ENCODE measurements at places on chromosomes 6 and 20.

GRCh38 chr6:63816982-63817436 is 181.4 kb downstream of the PHF3 start:
- DNase-seq = no peak

DNA sequence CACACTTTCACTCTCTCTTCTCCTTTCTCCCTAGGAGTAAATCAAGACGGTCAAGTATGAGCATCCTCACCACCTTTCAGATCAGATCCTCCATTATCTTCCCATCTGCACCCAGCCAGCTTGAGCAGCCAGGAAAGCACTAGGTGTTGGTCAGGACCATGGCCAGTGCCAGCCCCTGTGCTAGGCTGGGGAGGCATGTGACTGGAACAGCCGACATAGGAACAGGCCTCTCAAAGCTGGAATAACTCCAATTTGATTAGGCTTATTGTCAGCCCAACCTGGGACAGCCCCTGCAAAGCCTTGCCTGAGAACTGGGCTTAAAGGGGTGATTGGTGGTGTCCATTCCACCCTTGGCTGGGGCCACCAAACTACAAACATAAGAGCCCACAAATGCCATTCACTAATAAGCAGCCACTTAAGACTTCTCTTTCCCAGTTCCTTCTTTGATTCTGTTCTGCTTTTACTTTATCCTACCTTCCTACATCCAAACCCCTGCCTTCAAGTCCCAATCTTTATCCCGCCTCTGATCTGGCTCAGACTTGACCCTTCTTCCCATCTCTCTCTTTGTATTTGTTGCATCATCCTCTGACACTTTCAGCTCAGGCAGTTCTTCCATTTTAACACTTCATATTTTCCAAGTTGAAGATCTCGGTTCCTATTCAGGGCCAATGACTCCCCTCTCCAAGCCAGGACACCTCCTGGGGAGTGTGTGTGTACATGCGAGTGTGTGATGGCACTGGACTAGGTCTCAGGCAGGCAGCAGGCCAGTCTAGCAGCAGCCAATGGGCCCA is 4.5 kb upstream of the TREM2 start:
- DNase-seq = no peak

DNA sequence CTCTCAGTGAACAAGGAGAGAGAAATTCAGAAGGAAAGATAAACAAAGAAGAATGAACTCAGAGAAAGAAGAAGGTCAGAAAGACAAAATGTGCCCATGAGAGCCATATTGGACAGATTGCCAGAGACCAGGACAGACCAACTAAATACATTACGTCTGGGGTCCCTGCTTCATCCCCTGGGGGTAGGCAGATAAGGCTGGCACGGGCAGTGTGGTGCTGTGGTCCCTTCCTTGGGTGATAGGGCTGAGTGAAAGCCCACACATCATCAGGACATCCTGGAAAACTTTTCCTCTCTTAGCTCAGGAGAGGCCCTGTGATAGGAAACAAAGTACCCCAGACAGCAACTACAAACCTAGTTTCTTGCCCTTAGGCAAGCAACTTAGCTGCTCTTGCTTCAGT is 13.2 kb upstream of the ARMC12 start:
- no peak for DNase-seq

DNA sequence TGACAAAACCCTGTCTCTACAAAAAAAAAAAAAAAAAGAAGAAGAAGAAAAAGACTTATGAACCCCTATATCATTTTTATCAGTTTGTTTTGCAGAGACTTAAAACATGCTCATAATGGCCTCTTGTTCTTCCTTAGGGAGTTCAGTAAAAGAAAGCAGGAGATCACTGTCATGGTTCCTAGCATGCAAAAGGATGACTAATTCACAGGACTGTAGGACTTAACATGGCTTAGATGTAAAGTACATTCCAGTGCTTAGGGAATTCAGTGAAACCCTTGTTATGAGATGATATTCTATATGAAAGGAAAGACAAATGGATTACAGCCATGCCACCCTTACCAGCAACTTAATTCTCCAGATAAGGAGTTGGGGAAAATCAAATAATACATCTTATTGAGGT is 29.5 kb downstream of the EEF1A1 start:
- DNase-seq = no peak

DNA sequence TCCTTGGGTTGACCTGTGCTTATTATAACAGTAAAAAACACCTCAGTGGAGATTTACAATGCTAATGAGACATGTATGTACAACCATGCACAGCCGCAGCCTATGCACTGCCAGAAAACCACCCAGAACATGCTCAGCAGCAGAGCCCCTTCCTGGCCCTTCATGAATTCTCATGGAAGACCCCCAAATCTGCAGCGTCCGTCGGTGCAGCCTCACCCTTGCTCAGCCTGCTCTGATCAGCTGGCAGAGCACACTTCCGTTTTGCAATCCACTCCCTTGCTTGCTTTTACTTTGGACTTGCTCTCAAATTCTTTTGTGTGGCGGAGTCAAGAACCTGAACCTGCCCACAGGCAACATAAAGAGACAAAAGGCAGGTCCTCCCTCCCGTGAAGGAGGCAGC is 378.2 kb upstream of the SULF2 start:
- no peak for DNase-seq

GRCh38 chr6:15344192-15344519 is 98.3 kb downstream of the JARID2 start:
- no peak for DNase-seq

DNA sequence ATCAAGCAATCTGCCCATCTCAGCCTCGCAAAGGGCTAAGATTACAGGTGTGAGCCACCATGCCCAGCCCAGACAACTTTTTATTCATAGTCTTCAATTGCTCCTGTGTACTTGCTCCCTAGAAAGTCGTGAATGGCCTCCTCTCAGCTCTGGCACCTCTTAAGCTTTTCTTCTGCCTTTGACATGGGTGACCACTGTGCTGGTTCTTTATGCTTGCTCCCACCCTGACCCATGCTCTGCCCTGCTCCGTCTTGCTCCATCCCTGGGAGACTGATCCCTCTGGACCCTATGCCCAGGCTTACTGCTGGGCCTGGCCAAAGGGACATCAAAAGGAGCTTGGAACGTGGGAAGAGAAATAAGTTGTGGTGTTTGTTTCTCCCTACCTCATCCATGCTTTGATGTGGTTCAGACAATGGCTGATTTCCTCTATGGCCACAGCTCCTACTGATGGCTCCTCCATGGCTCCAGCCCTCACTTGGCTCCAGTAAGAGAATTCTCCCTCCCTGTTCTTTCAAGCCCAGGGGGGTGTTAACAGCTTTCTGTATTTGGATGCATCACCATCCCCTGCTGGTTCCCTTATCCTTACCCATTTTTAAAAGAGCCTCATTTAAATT is 7.7 kb upstream of the TREM2 start:
- DNase-seq = no peak

DNA sequence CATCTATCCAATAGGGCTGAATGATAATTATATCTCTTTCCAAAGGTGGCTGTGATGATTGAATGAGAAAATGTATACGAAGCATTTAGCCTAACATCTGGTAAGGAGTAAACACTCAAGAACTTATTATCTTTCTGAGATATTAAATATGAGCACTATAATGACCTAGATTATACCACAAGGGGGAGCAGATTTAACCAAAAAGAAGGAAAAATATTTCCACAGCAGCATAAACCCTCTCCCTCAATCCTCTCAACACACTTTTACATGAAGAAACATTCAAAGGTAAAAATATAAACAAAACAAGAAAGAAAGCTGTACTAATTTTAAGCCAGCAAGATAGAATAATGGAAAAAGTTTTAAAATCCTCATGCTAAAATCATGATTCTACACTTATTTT is 68.4 kb downstream of the SHPRH start:
- no peak for DNase-seq

- no peak for DNase-seq
Measured at GRCh38 chr6:147341486-147341885, 137.3 kb downstream of the STXBP5 start.

- no peak for DNase-seq
Measured at GRCh38 chr20:18985551-18985950, 172.0 kb downstream of the SCP2D1 start.

- peak; percentile 22 for DNase-seq
Measured at GRCh38 chr20:63183422-63184146, 32.3 kb downstream of the YTHDF1 start.

DNA sequence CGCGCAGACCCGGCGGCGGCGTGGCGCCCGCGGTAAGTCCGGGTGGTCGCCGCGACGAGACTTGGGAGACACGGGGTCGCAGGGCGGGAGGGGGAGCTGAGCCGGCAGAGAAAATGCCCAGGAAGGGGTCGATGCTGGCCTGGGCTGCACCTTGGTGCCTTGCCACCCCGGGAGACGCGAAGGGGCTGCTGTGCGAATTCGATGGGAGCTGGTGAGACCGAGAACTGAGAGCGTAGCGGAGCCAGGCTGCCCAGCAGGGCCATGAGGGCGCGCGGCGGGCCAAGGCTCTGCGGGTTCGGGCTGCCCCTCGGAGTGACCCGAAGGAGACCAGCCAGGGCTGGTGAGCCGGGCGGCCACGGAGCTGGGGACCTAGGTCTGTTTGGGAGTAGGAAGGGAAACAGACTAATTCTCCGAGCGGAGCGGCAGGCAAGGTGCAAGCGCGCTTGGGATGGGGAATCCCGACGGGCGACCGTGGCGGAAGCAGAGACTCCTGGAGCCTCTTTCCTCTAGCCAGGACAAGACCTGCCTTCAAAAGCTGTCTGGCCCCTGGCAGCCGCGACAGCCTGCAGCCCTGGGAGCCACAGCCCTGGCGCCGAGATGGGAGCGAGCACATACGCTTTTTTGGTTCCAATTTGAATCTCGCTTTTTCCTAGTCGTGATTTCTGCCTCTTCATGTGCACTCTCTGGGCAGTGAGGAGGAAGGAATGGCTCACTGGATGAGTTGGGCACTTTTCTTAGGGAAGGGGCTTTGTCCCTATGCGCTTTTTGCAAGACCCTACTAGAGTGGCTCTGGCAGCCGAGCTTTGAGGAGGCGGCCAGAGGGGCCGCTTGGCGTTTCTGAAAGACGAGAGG is 691 bp downstream of the SYNDIG1 start:
- DNase-seq = no peak

DNA sequence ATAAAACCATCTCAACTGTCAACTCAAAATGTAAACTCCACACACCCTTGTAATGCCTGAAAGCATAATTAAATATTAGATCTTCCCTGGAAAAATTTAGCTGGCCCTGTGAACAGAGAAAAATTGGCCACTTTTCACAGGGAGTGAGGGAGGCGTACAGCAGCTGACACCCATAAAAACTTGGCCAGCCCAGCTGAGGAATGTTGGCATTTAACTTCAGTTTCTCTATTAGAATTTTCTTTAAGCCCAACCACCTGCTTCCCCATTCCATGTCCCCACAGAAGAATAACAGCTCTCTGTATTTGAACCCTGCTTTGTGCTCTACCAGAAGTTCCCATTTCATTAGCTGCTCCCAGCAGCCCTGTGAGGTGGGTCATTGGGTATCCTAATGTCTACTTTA is 41.0 kb downstream of the PKHD1 start:
- no peak for DNase-seq

GRCh38 chr6:5058254-5058653 is 26.9 kb upstream of the PPP1R3G start:
- no peak for DNase-seq

- no peak for DNase-seq
Measured at GRCh38 chr6:47595785-47596184, 102.6 kb upstream of the ADGRF4 start.

- no peak for DNase-seq
Measured at GRCh38 chr6:22706651-22707050, 137.3 kb downstream of the HDGFL1 start.

DNA sequence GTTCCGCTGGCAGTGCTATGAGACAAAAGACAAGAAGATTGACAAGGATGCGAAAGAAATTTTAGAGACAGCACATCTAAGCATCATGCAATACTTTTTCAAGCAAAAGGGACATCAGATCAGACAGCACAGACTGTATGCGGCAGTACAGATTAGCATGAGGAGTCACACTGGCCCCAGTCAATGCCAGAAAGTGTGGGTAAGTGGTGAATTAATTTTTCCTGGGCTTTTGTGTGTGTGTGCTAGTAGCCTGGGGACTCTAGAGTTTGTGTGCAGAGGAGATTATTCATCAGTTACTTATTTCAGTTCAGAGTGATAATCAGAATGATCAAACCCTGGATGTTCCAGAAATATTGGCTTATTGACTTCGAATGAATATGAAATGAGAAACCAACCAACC is 47.2 kb downstream of the LAMA4 start:
- DNase-seq = no peak

- no peak for DNase-seq
Measured at GRCh38 chr6:19524366-19525186, 312.6 kb upstream of the ID4 start.

GRCh38 chr6:28635547-28636158 is 110.0 kb downstream of the GPX5 start:
- no peak for DNase-seq

GRCh38 chr20:33773412-33774089 is 37.6 kb upstream of the CHMP4B start:
- DNase-seq = no peak

DNA sequence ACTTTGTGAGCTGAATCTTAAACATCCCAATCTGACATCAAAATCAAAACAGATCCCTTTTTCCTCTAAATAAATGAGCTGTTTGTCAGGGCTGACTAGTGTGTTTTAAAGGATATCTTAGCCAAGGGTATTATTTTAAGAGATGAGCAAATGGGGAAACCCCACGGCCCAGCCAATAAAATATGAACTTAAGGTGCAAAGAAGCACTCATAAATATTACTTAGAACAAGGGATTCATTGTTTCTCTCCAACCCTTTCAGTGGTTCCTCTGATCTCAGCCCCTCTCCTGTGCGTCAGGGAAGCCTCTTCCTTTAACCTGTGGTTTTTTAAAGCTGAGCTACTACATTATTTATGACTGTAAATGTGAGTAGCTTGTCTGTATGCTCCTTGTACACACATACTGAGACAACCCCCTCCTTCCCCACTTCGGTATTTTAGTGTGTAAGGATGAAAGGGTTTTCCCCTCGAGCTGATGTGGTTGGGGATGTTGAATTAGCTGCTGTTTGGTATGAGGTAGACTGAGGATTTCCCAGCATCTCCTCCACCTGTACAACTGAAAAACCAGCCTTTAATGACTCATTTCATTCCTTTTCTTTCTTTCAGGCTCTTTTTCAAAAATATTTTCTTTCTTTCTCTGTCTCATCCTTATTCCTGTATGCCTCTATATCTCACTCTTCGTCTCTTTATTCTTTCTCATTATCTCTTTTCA is 6.5 kb downstream of the BMP5 start:
- no peak for DNase-seq

DNA sequence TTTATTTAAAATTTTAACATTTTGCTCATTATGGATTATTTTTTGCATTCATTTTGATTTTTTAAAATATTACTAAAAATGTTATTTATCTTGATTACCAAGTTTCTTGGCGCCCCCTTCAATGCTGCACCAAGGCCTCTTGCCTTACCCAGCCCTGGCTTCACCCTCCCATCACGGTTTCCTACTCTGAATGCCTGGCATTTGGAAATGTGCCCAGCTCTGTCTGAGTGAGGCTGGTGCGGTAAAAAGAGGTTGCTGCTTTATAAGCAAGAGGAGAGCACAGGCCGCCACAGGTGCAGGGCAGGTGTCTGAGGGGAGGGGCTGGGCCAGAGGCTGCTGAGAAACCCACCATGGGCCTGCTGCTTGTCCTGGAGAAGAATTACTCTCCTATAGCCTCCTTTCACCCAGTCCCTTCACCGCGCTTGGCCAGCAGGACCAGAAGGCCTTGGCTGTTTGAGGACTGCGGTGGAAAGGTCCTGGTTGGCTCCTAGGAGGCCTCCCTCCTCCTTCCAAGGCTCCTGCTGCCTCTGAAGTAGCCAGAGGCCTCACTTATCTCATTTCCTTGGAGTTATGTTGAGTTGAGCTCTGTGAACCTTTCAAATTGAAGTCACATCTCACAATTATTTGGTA is 62.6 kb downstream of the BANF2 start:
- no peak for DNase-seq

- no peak for DNase-seq
Measured at GRCh38 chr6:24426729-24427446, 24.2 kb downstream of the MRS2 start.
